Ecto neural progenitor cell (in vitro differentiated cells): ENCODE measurements at places on chromosomes 4 and X.

DNA sequence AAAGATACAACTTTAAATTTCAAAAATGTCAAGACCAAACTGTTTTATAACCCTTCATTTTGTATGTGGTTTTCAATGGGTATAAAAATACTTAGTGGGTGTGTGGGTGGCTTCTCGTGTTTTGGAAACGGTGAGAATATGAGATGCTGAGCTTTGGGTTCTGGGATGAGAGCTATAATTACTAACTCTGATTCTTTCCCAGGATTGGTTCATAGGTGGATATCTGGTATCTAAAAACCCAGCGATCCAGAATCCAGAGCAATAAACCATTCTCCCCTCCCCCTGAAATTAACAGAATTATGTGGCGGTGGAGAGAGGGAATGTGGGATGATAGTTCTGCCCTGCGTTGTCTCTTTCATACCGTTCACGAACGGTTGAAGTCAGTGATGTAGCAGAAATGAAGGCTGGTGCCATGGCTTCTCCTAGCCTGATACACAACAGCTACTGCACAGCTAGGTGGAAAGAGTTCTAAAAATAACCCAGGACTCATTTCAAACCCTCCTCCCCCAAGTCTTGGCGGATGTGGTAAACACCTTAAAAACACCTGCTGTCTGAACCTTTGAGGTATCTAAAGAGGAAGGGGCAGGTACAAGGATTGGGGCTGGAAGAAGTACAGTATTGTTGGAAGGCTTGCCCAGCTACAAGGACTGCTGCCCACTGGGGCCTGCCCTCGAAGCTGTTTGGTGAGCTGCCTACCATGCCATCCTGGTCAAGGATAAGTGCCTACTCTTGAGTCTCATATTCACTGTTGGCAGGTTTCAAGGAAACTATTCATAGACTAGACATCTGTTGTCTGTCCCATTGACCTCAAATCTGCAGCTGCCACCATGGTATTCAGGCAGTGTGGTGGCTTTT lies 44.5 kb downstream of the SEPTIN11 start:
- DNase-seq: no peak

GRCh38 chr4:80852061-80852460 lies 178.4 kb upstream of the BMP3 start:
- no peak for DNase-seq

DNA sequence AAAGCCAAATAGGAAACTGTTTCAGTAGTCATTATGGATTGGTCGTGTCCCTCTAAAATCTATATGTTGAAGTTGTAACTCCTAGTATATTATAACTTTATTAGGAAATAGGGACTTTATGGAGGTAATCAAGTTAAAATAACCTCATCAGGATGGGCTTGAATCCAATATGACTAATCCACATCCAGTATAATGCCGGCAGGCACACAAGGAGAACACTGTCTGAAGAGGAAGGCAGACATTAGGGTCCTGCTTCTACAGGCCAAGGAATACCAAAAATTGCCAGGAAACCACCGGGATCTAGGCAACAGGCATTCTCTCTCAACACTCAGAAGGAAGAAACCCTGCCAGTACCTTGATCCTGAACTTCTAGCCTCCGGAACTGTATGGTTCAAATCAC lies 130.3 kb downstream of the ATP10D start:
- no peak for DNase-seq

GRCh38 chr4:93710101-93710846 lies 118.3 kb upstream of the ATOH1 start:
- peak; percentile 49 for DNase-seq

DNA sequence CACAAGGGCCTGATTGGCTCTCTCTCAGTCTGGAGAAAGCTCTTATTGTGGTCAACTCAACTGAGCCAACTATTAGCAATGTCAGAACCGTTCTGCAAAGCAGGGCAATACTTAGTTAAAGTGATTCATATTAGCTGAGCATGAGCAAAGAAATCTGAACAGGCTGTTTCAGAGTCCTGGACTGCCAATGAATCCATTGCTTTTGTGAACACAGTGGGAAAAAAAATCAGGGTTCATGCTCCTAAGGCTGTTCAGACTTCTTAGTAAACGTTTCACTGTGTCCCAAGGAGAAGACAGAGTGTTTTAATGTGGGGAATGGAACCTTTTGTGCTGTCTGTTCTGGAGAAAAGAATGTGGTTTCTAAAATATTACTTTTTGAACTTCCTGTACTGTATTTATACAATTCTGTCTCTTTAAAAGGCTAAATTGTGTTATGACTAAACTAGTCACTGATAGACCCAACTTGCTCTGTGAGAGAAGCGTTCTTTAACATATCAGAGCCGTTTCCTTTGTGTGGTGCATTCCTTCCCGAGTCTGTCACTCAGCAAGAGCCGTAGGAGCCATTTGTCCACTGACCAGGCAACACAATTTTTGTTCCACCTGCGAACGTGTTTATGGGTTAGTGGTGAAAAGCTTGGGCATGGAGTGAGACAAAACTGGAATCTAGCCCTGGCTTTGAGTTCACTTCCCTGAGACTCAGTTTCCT lies 366.1 kb downstream of the FBXO8 start:
- no peak for DNase-seq

- peak; percentile 83 for DNase-seq
Measured at GRCh38 chrX:153032397-153033118, 23.7 kb upstream of the PNMA3 start.

- no peak for DNase-seq
Measured at GRCh38 chr4:110075083-110075738, 123.2 kb downstream of the ELOVL6 start.

DNA sequence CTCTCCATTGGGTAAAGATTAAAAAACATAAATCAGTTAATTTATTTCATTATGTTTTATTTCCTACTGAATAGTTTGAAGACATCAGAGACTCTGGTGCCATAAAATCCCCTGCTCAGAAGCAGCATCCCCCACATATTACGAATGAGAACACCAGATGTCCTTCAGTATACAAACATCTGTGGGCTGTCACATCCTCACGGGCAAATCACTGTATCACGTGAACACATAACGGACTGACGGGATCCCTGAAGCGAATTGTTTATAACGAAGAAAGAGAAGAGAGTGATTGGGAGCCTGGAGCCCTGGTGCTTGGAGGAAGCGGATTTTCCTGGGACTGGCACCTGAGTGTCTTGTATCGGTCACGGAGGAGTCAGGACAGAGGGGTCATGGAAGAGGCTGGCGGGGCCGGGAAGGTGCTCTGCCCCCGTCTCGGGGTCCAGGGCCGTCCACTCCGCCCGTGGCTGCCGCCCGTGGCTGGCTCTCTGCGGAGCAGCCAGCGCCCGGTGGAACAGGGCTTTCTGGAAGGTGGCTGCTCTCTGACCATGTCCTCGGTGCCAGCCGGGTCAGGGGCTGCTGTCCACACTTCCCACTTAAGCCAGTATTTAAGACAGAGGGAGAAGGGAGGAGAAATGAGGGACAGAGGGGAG lies 452.7 kb upstream of the FAT1 start:
- DNase-seq: no peak

- DNase-seq: no peak
Measured at GRCh38 chr4:140135529-140136088, 18.4 kb downstream of the MAML3 start.

DNA sequence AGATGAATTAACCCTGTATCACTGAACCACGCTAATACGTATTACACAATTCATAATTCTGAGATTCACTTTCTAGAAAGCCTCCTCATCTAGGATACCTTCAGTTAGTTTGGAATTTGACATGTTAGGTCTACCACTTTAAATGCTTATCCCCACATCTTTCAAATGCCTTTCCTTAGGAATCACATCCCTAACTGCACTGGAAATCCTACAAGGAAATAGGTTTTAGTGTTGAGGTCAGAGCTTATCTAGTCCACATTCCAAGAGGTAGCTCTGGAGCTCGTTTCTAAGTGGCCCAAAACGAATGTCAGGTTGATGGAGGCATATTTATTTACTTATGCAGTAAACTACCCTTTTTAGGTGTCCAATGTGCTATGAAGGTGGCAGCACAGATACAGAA lies 18.0 kb downstream of the PDHA1 start:
- no peak for DNase-seq

GRCh38 chrX:24702362-24703184 lies 8.9 kb downstream of the POLA1 start:
- no peak for DNase-seq

GRCh38 chr4:20773144-20773997 lies 73.1 kb downstream of the PACRGL start:
- DNase-seq: peak; percentile 66
